CD4-positive, alpha-beta memory T cell (primary cell): ENCODE measurements at places on chromosomes 7 and 10. TPM values are rescaled to one million over a fixed set of nuclear protein-coding genes. Genes with fewer than 3 reads are reported as not detected.

GRCh38 chr7:135697276-135698049 is 30.5 kb downstream of the SLC13A4 start:
- H3K4me1 ChIP-seq: no peaks in the 10 kb centered on the region
- H3K27me3 ChIP-seq: no peaks in the 10 kb centered on the region
- no peak overlapping the region for H3K4me3 ChIP-seq
- no peak for DNase-seq

- H3K4me1 ChIP-seq: peaks cover 100% of the 10 kb centered on the region
- H3K27ac ChIP-seq: peak overlapping the region; percentile 64
- H3K4me3 ChIP-seq: no peak overlapping the region
- no peaks in the 10 kb centered on the region for H3K36me3 ChIP-seq
- no peaks in the 10 kb centered on the region for H3K27me3 ChIP-seq
These were observed 88.6 kb downstream of the RNF216 start for GRCh38 chr7:5692845-5693278.

DNA sequence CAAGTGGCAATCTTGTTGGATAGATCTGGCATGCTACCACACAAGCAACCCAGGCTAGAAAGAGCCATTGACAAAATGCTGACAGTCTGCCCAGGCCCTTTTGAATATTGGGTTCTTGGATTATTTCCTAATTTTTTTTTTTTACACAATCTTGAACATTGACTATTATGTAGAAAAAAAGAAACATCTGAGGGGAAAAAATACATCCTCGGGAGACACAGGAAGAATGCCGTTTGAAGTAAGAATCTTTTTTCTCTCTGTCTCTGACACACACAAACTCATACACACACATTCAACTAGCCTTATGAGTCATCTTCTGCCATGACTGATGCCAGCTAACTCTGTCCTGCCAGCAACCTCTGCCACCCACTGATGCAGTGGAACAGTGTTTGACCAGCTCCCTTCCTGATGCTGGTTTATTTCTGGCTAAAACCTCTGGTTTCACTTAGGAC is 47.2 kb downstream of the SORBS1 start:
- no peak overlapping the region for H3K4me3 ChIP-seq
- no peaks in the 10 kb centered on the region for H3K27me3 ChIP-seq
- DNase-seq: no peak
- no peaks in the 10 kb centered on the region for H3K36me3 ChIP-seq

GRCh38 chr7:47218378-47219176 is 363.3 kb downstream of the TNS3 start:
- no peaks in the 10 kb centered on the region for H3K4me1 ChIP-seq
- no peak overlapping the region for H3K27ac ChIP-seq
- DNase-seq: no peak
- no peak overlapping the region for H3K4me3 ChIP-seq
- H3K27me3 ChIP-seq: no peaks in the 10 kb centered on the region

- no peak overlapping the region for H3K4me3 ChIP-seq
- DNase-seq: no peak
These were observed 82.9 kb downstream of the CADPS2 start for GRCh38 chr7:122803323-122803722.

DNA sequence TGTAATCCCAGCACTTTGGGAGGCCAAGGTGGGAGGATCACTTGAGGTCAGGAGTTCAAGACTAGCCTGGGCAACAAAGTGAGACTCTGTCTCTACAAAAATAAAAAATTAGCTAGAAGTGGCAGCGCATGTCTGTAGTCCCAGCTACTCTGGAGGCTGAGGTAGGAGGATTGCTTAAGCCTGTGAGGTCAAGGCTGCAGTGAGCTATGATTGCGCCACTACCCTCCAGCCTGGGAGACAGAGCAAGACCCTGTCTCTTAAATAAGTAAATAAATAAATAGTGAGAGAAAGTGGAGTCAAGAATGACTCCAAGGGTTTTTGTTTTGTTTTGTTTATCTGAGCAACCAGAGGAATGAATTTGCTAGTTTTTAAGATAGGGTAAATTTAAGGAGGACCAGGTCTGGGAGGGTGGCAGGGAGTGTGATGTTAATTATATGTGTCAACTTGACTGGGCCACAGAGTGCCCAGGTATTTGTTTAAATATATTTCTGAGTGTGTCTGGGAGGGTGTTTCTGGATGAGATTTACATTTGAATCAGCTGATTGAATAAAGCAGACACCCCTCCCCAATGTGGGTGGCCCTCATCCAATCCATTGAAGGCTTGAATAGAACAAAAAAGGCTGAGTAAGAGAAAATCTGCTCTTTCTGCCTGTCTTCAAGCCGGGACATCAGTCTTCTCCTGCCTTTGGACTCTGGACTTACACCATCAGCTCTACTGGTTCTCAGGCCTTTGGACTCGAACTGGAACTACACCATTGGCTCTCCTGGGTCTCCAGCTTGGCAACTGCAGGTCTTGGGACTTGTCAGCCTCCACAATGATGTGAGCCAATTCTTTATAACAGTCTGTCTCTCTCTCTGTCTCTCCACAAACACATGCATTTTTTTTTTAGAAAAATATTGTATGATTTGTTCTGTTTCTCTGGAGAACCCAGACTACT is 23.5 kb downstream of the IMPDH1 start:
- DNase-seq: no peak
- H3K27me3 ChIP-seq: no peaks in the 10 kb centered on the region
- H3K4me3 ChIP-seq: no peak overlapping the region

GRCh38 chr7:22238354-22239311 is 118.3 kb downstream of the RAPGEF5 start:
- no peaks in the 10 kb centered on the region for H3K36me3 ChIP-seq
- H3K4me1 ChIP-seq: no peaks in the 10 kb centered on the region
- H3K27ac ChIP-seq: no peak overlapping the region
- no peak for DNase-seq
- H3K4me3 ChIP-seq: no peak overlapping the region

DNA sequence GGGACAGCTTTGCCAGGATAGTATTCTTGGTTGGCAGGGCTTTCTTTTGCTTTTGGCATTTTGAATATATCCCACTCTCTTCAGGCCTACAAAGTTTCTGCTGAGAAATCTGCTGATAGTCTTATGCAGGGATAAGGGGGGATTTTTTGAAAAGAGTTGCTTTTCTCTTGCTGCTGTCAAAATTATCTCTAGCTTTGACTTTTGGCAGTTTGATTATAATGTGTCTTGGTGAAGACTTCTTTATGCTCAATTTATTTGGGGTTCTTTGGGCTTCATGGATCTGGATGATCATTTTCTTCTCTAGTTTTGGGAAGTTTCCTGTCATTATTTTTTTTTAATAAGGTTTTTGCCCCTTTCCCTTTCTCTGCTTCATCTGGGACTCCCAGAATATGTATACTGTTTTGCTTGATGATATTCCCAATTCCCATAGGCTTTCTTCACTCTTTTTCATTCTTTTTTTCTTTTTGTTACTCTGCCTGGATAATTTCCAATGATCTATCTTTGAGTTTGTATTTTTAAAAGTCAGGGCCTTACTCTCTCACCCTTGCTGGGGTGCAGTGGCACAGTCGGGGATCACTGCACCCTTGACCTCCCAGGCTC is 29.6 kb downstream of the NOM1 start:
- H3K4me1 ChIP-seq: no peaks in the 10 kb centered on the region
- H3K36me3 ChIP-seq: no peaks in the 10 kb centered on the region
- DNase-seq: no peak
- H3K27me3 ChIP-seq: no peaks in the 10 kb centered on the region
- H3K27ac ChIP-seq: no peak overlapping the region
- H3K4me3 ChIP-seq: no peak overlapping the region

DNA sequence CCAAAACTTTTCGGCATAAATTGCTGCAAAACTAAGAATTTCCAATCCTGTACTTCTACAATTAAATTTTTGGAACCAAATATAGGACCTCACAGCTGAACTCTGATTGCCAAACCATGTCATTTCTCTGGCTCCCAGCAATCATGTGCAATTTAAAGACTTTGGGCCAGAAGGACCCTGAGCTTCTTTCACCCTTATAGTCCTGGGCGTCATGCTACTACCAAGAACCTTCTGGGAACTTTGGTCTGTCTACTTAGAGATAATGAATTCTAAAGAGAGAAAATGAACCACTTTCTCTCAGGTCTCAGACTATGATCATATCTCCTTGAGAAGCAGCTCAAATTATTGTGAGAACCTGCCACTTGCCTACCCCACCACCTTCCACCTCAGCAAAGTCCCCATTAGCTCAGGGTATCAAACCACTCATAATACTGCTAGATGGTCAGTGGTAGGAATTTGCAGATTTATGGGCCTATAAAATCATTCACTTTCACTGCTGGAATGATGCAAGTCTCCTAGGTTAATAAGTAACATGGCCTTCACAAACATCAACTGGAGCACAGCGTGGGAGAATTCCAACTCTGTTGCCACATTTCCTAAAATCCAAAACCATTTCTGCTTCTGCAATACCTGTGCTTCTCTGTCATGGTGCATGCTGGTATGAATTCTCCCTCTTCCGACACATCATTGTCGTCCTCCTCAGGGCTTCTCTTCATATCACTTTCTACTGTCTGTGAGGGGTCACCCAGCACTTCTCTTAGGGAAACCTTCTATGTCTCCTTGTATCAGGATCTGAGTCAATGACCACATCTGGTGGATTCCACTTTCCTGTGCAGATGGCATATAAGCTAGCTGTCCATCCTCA is 6.6 kb upstream of the WDR91 start:
- no peaks in the 10 kb centered on the region for H3K36me3 ChIP-seq
- H3K27me3 ChIP-seq: no peaks in the 10 kb centered on the region
- no peak overlapping the region for H3K4me3 ChIP-seq
- no peak overlapping the region for H3K27ac ChIP-seq
- no peak for DNase-seq

GRCh38 chr7:121267612-121268011 is 61.2 kb upstream of the WNT16 start:
- H3K4me1 ChIP-seq: no peaks in the 10 kb centered on the region
- no peaks in the 10 kb centered on the region for H3K27me3 ChIP-seq
- no peak overlapping the region for H3K4me3 ChIP-seq

DNA sequence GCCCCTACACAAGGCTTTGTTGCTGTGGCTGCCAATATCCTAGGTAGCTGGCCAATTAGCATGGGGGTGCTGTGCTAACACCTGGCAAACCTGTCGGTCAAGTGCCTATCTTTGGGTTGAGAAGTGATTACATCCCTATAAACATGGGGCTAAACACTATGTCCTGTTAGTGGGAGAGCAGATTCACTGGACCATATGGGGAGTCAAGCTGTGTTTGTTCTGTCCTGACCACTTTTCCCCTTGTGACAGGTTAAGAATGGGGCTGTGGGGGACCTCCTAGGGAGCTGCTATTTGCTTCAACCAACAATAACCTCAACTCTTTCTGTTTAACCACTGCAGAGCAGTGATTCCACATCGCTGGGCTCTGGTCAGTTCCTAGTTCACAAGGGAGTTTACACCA is 151.5 kb upstream of the AOAH start:
- no peak overlapping the region for H3K4me3 ChIP-seq
- no peaks in the 10 kb centered on the region for H3K4me1 ChIP-seq
- H3K27me3 ChIP-seq: no peaks in the 10 kb centered on the region
- peaks cover 23% of the 10 kb centered on the region for H3K36me3 ChIP-seq
- H3K27ac ChIP-seq: no peak overlapping the region
- DNase-seq: no peak

DNA sequence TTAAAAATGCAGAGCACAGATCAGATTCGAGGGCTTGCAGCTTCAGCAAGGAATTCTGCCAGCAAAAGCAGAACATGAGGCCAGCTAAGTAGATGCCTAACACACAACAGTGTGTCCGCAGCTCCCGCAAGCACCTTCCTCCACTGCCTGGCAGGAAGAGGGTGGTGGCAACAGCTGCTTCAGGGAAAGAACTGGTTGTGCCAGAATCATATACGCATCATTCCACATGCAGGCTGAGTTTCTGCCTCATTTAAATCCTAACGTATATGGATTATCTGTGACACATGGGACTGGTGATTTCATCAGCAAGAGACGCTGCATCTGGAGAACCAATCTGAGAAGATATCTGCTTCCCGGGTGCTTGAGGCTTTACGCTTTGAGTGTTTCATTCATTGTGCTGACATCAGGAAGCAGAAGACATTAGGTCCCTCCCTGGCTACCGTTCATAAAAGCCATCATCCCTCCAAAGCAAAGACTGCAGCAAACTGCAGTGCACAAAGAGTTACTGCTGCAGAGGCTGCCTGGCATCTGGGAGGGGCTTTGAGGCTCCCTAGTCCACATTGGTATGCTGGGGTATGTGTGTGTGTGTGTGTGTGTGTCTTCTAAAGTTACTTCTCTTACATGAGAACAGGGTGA is 78.8 kb downstream of the FAM13C start:
- no peaks in the 10 kb centered on the region for H3K27me3 ChIP-seq
- no peaks in the 10 kb centered on the region for H3K4me1 ChIP-seq
- DNase-seq: no peak
- no peak overlapping the region for H3K4me3 ChIP-seq

DNA sequence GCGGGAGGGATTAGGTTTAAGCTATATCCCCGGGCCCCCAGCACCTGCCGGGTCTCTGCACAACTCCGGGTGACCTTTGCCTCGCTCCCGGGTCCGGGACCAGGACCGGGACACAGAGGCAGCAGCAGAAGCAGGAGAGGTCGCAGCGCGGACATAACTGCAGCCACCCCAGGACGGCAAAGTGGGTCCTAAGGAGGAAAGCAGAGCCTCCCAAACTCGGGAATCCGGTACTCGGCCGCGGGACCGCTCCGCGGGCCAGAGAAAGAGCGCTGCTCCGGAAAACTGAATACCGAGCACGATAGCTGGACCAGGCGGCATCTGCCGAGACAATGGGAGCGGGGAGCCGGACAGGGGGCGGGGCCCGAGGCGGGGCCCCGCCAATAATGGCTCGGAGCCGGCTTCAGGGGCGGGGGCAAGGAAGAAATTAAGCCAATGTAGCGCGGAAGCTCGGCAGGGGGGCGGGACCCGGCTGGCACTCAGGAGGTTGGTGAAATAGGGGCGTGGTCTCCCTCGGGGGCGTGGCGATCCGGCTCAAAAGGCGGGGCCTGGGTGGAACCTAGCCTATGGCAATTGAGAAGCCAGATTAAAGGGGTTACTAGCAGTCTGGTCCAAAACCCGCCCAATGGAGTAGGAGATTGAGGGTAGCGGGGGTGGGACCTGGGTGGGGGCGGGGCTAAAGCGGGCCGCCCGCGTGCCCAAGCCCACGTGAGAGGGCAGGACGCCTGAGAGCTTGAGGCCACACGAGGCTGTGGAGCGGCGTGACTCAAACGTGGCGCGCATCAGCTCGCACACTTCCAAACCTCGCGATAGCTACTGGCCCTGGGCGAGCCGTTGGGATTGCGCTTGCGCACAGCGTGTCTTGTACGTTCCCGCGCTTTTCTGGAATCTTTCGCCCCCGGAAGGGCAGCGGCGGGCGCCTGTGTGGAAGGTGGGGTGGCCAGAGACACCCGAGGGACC is at the start of the genes GPC2 and STAG3:
GPC2 (minus strand) TSS at position 337 of the 957 bp plus-strand sequence; CDS start at position 155, 182 bp downstream.
STAG3 (plus strand) TSS at position 874 of the 957 bp plus-strand sequence. CDS start 2,639 bp downstream, outside the sequence.
- peak; percentile 97 for DNase-seq
- H3K27ac ChIP-seq: peak within 1 kb of the TSS; percentile 35
- H3K27me3 ChIP-seq: no peaks in the 10 kb centered on the region
- H3K4me3 ChIP-seq: peak within 1 kb of the TSS; percentile 36
- H3K4me1 ChIP-seq: peaks cover 30% of the 10 kb centered on the region

Gene SCART1
- 10.5 TPM for total RNA-seq

Gene ZPBP
- not detected for total RNA-seq

Gene EEF1AKMT2
- total RNA-seq: 20.0 TPM

Gene WNT8B
- total RNA-seq: not detected

Gene PRR15
- not detected for total RNA-seq
